Inflammatory macrophage treated with lipopolysaccharide for 4 hours (primary cell): ENCODE measurements at places on chromosomes 5 and 9.

- DNase-seq = no peak
Measured at GRCh38 chr5:7329712-7330111, 66.2 kb upstream of the ADCY2 start.

DNA sequence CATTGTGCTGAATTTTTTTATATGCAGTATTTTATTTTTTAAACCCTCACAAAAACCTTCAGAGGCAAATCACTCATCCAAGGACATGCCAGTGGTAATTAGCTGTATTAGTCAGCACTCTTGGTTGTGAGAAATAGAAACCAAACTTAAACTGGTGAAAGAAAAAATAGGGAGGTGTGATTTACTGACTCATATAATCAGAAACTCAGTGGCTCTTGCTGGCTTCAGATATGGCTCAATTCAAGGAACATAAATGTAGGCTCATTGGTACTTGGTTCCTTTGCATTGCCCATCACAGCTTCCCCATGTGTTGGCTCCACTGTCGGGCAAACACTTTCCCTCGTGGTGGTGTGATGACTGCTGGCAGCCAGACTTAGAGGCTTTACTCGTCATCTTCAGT, 497.2 kb downstream of the MAT2B start:
- peak; percentile 23 for DNase-seq

DNA sequence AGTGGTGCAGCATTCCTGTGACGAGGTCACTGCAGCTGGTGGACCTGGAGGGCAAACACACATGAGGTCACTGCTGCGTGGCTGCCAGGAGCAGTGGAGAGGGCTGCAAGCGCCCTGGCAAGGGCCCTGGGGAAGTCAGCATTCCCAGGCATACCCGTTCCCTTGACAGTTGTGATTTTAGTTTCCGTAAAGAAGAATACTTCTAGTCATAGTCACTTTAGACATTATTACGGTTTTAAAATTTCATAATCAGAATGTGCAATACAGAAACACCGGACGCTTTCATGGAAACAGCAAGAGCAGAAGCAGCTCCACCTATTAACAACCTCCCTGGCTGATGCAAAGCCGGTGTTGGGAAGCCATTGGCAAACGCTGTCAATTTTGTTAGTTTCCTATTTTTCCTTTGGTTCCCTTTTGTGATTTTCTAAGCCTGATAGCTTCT, 129.8 kb downstream of the GADD45G start:
- peak; percentile 73 for DNase-seq

DNA sequence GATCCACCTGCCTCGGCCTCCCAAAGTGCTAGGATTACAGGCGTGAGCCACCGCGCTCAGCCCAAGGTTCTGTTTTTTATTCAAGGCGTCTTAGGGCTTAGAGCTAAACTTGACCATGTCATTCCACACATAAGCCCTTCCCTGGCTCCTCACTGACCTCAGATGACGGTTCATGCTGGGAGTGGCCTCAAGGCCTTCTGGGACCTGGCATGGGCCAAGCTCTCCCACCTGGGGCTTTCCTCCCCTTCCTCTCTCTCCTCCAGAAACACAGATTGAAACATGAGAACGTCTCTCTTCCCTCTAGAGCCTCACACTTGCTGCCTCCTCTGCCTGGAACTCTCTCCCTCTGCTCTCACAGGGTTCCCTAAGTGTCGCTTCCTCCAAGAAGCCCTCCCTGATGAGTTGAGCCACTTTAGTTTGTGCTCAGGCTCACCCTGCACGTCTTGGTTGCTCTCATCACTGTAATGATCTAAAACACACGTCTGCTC, 155.6 kb upstream of the IER5L start:
- peak; percentile 47 for DNase-seq

GRCh38 chr9:80449513-80449912, 877.7 kb downstream of the TLE4 start:
- DNase-seq = no peak

DNA sequence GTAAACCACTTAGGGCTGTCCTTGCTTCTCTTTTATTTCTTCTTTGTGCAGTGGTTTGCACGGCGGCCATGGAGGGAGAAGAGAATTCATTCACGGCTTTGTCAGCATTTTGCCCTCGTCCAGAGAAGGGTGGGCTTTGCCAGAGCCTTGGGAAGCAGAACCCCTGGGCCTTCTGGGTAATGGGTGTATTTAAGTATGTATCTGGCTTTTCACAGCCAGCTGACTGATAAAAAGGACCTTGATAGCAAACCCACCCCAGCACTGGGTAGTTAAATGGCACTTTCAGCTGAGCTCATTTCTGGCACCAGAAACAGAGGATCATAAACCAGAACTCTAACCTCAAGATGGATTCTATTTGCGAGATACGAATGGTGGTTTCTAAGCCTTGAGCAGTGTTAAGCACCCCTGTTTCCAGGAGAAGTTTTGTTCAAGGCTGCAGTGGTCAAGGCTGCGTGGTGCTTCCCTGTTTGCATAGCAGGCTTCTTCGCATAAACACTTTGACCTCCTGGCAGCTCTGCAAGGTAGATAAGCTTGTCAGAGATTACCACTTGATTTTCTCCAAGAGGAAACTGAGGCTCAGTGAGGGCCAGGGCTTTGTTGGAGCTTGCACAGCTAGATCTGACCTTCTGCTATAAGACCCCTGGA, 441.6 kb upstream of the KLF4 start:
- no peak for DNase-seq

DNA sequence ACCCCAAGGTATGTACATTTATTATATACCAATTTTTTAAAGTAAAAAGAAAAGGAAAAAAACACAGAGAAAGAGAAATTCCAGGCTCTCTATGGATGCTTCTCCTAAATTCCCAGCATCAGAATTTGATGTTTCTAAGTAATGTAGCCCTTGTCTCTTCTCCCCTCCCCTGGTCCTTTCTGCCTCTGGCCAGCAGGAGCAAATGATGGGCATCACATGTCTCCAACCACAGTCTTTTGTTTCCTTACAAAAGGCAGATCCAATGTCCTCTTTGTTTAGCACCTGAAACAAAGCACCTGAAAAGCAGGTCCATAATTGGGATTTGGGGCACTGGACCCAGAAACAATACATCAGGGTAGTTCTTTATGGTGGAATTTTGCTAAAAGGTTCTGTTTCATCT, 50.4 kb upstream of the APC start:
- no peak for DNase-seq

- DNase-seq = no peak
Measured at GRCh38 chr9:3455094-3455493, 70.7 kb downstream of the RFX3 start.

DNA sequence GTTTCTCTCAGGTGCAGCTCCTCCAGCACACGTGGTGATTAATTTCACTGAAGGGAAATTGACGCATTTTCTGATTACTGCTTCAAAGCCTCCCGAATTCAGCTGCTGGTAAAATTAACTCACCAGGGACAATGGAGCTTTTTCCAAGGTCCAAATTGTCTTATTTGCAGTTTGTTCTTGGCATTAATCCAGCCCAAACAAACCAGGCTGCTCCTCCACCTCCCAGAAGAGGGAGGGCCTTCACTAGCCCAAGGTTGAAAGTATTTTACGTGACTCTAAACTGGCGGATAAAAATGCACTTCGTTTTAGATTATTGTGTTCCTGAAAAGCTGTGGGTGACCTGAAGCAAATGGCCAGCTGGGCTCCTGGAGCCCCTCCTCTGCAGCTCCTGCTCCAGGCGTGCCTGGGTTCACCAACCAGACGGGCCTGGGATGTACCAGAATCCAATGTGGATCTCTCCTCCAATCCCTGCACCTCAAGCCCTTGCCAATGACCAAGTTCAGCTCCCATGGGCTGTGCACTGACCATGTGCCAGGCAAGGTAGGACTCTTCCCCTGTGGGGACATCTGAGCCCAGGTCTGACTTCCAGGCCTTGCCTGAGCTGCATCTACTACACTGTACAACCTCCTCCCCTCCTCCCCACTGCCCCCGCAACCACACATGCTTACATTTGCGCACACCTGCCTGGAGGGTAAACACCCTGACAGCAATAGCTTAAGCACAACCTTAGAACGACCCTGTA, 193.4 kb downstream of the CDK5RAP2 start:
- no peak for DNase-seq

DNA sequence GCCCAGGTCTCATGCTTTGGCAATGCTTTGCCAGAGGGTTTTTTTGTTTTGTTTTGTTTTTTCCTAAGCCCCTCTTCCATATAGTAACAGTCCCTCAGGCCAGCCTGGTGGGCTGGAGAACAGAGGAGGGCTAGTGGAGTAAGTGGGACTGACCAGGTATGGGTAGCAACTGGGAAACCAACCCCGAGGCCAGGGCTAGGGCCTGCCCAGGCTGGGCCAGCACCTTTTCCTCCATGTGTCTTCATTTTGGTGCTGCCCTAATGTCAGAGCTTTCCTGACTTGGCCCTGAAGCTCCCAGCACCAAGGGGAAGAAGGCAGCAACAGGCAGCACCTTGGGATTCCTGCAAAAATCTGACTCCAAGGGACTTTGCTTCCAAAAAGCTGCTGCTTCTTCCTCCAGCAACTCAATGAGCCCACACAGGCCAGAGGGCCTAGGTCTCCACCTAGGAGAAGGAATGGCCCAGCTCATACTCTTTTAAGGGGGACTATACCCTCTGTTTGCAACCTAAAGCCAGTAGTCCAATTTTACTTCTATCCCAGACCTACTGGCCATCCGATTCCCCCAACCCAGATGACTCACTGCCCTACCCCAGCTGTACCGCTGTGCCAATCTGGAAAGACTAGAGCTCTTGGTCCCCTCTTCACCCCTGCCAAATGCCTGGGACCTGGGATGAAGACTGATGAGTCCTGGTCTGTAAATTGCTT, 105.1 kb downstream of the PSD2 start:
- DNase-seq = no peak
